ENCODE measurements at places on chromosomes 6 and 20.

GRCh38 chr6:53922539-53922981 lies 127.8 kb downstream of the LRRC1 start:
- no peak for DNase-seq

DNA sequence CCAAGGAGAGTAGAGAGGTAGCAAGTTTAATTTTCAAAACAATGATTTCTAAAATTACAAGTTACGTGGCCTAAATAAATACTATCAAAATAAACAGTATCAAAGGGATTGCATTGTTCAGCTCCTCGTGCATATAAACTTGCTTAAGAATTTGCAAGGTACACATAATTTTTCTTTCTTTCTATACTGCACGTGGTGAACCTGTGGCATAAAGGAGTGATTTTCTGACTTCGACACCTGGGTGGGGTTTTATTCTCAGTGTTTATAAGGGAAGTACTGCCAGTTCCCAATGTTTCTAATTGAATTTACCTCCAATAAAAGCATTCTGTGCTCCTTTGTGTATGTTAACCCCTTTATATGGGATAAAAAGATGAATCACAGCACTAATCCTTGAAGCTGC lies 50.1 kb upstream of the C20orf144 start:
- DNase-seq, result no peak

DNA sequence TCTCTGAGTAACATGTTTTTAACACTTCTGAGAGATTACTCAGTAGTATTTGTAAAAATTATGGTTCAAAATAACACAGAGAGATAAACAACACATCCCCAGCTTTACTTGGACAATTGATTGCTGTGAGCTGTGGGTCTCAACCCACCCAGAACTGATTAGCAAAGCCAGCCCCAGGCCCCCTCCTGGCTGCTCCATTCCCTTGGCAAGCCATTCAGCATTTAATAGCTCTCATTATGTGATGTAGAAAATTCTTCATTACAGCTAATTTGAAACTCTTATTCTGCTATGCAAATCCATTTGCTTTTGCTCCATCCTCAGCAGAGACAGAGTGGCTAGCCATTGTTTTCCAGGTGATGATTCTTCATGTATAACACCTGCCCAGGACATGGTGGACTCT lies 16.6 kb upstream of the SIRT5 start:
- no peak for DNase-seq

DNA sequence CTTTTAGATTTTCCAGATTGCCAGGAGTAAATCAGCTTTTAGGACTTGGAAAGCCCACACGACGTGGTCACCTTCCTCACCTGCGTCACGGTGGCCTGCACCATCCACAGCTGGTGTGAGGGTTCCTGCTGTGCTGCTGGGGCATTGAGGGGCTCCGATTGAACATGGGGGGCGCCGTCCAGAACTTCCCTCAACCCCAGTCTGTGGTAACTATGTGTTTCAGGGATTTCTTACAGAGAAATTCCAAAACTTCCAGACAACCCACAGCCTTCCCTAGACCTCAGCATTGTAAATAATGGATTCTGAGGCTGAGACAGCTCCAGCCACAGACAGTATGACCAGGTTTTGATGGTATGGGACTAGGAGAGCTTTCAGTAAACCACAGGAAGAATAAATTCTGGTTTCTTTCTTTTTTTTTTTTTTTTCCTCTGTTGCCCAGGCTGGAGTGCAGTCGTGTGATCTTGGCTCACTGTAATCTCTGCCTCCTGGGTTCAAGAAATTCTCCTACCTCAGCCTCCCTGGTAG lies 46.7 kb upstream of the IRF4 start:
- no peak for DNase-seq

DNA sequence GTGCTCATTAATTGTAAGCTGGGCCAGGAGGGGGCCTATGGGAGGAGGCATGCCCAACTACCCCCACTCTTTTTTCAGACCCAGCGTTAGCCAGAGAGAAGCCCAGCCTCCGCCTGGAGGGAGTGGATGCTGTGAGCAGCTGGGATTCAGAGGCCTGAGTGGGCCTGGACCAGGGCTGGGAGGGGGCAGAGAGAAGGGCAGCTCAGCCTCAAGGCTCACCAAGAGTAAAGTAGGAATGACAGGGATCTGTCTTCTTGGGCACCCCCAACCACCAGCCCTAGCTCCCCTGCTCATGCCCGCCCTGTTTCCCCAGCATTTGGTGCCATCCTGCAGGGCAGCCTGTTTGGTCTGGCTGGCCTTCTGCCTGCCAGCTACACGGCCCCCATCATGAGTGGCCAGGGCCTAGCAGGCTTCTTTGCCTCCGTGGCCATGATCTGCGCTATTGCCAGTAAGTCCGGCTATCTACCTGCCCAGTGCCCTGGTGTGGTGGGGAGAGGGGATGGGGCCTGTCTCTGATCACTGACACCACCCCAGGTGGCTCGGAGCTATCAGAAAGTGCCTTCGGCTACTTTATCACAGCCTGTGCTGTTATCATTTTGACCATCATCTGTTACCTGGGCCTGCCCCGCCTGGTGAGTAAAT lies 6.8 kb downstream of the SLC29A1 start:
- no peak for DNase-seq

DNA sequence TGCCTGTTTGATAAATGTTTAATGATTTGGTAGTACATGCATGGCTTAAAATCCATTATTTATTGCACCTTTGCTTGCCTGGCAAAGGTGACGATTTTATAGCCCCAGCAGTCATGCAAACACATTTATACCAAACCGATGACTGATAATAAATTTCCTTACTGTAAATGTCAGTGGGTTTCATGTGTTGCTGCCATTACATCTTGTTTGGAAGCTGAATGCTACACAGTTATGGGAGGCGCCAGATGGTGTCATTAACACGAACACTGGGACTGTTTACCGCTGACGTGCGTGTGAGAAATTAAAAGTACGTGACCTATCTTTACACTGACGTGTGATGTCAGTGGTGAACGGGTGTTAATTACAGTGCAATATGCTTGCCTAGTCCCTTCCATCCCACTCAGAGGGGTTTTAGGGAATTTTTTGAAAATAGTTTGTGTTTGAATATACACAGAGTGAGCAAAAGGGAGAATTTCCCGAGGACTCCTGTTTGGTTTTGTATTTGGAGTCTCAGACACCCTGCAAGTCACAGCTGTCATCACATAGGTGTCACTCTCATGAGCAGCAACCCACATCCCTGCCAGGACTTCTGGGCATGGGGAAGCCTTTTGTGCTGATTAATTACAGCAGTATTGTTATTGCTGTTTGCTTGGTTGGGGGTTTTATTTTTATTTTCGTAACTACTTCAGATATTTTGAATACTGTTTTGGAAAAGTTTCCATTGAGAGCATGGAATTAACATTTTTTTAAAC lies 151.8 kb upstream of the INSM1 start:
- no peak for DNase-seq

- no peak for DNase-seq
These were observed 34.6 kb upstream of the PNPLA1 start for GRCh38 chr6:36235309-36235708.

- DNase-seq, result no peak
These were observed 27.1 kb downstream of the SYNJ2 start for GRCh38 chr6:158008864-158009113.

Measured in mucosa of descending colon (tissue), 3 donors.